Fibroblast of skin of left quadriceps (primary cell): ENCODE measurements at places on chromosomes 7 and 10.

- DNase-seq: no peak
Observed at GRCh38 chr7:83519240-83519639, 129.7 kb downstream of the SEMA3E start.

- no peak for DNase-seq
Observed at GRCh38 chr10:58853668-58854067, 322.8 kb upstream of the PHYHIPL start.

DNA sequence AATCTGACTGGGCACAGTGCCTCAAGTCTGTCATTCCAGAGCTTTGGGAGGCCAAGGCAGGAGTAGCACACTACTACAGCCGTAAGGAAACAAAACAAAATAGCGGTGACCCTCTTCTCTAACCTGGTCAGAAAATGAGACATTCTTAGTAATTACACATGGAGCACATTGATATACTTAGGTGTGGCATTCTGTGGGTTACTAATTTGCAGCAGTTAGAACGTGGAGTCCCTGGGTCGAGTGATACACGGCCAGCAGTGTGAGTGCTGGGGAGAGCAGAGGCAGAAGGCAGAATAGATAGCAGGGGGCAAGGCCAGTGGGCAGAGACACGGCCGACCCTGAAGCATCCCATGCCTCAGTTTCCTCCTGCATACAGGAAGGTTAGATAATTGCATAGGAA lies 28.9 kb upstream of the SFMBT2 start:
- DNase-seq: no peak

GRCh38 chr10:94546049-94546900 lies 687 bp downstream of the HELLS start:
- DNase-seq: no peak

GRCh38 chr10:33332183-33333065 lies 2.0 kb downstream of the NRP1 start:
- no peak for DNase-seq

- no peak for DNase-seq
Observed at GRCh38 chr10:108352771-108353170, 1188.3 kb upstream of the SORCS1 start.

- DNase-seq: peak; percentile 37
Observed at GRCh38 chr7:16071246-16071857, 350.0 kb downstream of the CRPPA start.

DNA sequence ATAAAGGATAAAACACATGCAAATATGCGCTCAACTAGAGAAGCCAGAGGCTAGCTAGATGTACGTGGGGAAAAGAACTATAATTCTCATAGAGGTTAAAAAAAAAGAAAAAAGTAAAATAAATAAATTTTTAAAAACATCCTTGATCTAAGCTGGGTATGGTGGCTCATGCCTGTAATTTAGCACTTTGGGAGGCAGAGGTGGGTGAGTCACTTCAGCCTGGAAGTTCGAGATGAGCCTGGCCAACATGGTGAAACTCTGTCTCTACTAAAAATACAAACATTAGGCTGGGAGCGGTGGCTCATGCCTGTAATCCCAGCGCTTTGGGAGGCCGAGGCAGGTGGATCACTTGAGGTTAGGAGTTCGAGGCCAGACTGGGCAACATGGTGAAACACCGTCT lies 18.6 kb upstream of the HSPA12A start:
- DNase-seq: no peak

DNA sequence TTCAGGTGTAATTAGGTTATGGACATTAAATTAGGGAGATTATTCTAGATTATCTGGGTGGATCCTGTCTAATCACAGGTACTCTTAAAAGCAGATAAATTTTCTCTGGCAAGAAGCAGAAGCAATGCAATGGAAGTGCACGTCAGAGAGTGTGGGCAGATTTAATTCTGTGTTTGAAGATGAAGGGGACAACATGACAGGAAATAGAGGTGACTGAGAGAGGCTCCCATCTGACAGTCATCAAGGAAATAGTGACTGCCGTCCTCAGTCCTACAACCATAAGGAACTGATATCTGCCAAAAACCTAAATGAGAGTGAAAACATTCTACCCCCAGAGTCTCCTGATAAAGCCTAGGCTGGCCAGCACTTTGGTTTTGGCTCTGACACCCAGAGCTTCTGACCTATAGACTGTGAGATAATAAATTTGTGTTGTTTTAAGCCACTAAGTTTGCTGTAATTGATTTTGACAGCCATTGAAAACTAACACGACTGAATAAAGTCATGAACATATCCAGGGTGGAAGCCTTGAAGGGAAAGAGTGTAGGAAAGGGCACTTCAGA lies 30.5 kb upstream of the DDX50 start:
- DNase-seq: no peak

- DNase-seq: no peak
Observed at GRCh38 chr7:146772601-146773000, 656.0 kb downstream of the CNTNAP2 start.
